ENCODE measurements at places on chromosomes 6 and 20. TPM values are rescaled to one million over a fixed set of nuclear protein-coding genes. Genes with fewer than 3 reads are reported as not detected.

SOX4 gene
- 152 TPM for polyA plus RNA-seq

RIPPLY2 gene
- polyA plus RNA-seq = not detected

NPBWR2 gene
- polyA plus RNA-seq = not detected

ASIP gene
- not detected for polyA plus RNA-seq

PERP gene
- 16.5 TPM for polyA plus RNA-seq

PHACTR1 gene
- polyA plus RNA-seq = 19.7 TPM

NRSN2 gene
- 45.3 TPM for polyA plus RNA-seq

SLC35D3 gene
- 0.14 TPM for polyA plus RNA-seq

SCGN gene
- 0.24 TPM for polyA plus RNA-seq

LGSN gene
- 1.5 TPM for polyA plus RNA-seq

C4A gene
- 15.4 TPM for polyA plus RNA-seq

POU5F1 gene
- polyA plus RNA-seq = 10.1 TPM

DNAAF9 gene
- 35.9 TPM for polyA plus RNA-seq

TMEM63B gene
- 28.7 TPM for polyA plus RNA-seq

SASH1 gene
- 31.7 TPM for polyA plus RNA-seq

CPXM1 gene
- 306 TPM for polyA plus RNA-seq

HRH3 gene
- 0.14 TPM for polyA plus RNA-seq

GOPC gene
- 57.9 TPM for polyA plus RNA-seq

GMNN gene
- 55.7 TPM for polyA plus RNA-seq

VSTM2L gene
- polyA plus RNA-seq = 2.1 TPM

SAYSD1 gene
- polyA plus RNA-seq = 18.3 TPM

ELOVL4 gene
- 3.4 TPM for polyA plus RNA-seq

Data from left renal cortex interstitium (tissue), 4 donors.